ENCODE measurements at places on chromosomes 11 and 22.

DNA sequence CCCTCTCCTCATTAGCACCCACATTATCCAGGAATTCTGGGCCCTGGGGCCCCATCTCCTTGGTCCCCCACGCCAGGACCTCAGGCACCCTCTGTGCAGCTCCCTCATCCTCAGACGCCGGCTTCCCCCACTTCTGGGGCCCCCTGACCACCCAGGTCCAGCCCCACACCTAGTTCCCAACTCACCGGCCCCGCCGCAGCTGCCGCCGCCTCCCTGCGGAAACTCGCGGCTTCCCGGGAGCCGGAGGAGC, at the start of gene PCSK7:
TSS of gene PCSK7 (minus strand) at position 232 of the 250 bp plus-strand sequence. CDS start 2,229 bp downstream, outside the sequence.
- DNase-seq: no peak

GRCh38 chr11:95734009-95734572, 55.5 kb downstream of the FAM76B start:
- no peak for DNase-seq

GRCh38 chr11:43217849-43218248, 93.9 kb upstream of the API5 start:
- DNase-seq: no peak

GRCh38 chr11:123137431-123138224, 57.4 kb downstream of the CLMP start:
- DNase-seq: no peak

- DNase-seq: no peak
Measured at GRCh38 chr11:65503949-65504673, 5.3 kb downstream of the MALAT1 start.

DNA sequence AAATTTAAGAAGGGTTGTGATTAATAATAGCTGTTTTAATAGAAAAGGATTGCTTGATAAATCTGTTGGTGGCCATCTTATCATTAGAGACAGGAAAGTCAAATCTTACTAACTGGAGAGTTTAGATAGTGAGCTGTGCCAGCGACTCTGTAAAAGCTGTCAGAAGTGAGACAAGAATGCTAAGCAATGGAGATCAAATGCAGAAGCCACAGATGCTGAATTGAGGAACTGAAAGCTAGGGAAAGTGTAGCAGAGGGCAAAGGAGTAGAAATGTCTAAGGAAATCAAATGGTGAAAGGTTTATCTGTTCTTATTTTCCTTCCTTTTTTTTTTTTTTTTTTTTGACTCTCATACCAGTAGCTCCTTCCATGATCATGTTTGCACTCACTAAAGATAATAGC, 13.7 kb downstream of the MS4A13 start:
- no peak for DNase-seq

- no peak for DNase-seq
Measured at GRCh38 chr11:2741006-2741376, 41.2 kb upstream of the KCNQ1OT1 start.

GRCh38 chr22:35231585-35232084, 25.7 kb upstream of the HMGXB4 start:
- peak; percentile 76 for DNase-seq

DNA sequence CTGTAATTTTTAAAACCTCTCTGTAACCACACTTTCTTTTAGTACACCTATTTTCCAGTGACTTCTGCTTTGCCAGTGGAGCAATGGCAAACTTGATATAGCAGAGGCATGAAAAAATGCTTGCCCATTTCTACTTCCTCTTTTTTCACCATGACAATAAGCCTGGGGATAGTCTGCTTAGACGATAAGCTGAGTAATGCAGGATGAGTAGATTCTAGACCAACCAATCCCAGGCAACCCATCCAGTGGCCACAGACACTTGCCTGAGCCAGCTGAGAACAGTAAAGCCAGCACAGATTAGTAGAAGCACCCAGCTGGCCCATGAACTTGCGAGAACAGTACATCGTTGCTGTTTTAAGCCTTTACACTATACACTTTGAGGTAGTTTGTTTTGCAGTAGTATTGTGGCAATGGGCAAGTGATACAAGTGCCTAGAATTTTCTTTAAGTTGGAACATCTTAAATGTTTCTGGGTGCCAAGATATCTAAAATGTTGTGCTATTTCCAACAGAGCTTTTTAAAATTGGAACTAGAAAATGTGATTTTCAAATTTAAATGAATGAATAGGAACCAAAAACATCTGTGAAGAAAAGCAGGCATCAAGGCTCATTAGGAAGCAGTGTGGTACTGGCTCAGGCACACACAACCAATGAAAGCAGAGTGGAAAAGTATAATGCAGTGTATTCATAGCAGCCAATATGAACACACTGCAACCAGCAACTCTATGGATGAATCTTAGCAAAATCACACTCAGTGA, 37.7 kb downstream of the DDI1 start:
- no peak for DNase-seq

GRCh38 chr11:61964058-61964665, 3.3 kb downstream of the FTH1 start:
- DNase-seq: no peak

GRCh38 chr11:44596525-44597276, 31.2 kb downstream of the CD82 start:
- peak; percentile 81 for DNase-seq

- no peak for DNase-seq
Measured at GRCh38 chr22:49894322-49895054, 23.8 kb downstream of the ALG12 start.

- DNase-seq: no peak
Measured at GRCh38 chr11:46903846-46904245, 14.5 kb downstream of the LRP4 start.

- DNase-seq: no peak
Measured at GRCh38 chr11:70707821-70708220, 309.5 kb downstream of the CTTN start.

GRCh38 chr11:132864811-132865576, 667.3 kb downstream of the OPCML start:
- no peak for DNase-seq

Data from activated CD4-positive, alpha-beta T cell treated with anti-CD3 and anti-CD28 coated beads, Interleukin-2, Interleukin-4, amounts not matched to agents 100 ng/mL and 50 ng/mL, durations not matched to agents 16 hours and 8 hours (primary cell).